ENCODE measurements at places on chromosomes 3 and 15.

DNA sequence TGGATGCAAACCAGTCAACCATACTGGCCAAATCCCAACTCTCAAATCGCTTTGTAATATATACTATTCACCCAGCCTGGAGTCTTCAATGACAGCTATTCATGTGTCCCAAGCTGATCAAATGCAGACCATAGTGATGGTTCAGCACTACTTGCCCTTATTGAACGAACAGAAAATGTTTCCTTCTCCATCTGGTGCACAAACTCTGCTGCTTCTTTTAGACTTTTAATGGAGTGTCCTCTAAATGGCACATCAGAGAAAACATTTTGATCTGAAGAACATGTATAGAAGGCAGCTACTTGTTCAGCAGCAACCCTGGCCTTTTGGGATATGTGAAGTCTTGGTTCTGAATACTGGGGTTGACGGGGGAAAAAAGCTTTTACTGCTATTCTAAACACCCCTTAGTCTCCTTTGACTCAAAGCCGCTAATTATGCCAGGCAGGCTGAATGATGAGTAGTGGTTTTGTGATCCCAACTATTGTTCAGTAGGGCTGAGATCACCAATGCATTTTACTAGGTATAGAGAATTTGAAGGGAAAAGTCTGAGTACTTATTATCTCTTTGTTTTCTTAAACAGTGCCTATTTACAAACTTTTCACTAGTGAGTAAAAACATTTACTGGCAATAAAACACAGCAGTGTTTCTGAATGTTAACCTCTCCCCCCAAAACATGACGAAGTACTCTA, 781.2 kb downstream of the ROBO1 start:
- DNase-seq, result no peak

DNA sequence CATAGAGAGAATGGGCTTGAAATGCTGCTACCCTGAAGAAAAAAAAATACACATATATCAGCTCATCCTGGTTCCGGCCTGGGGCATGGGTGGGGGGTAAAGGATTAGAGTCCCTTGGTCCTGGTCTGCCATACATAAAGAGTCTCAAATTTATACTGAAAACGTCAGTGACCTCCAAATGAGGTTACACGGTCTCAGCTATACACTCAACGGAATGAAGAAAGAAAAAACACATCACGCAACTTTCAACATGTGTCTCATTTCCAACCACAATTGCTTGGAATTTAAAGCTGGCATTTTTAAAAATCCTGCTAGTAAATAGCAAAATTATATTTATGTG, 612.8 kb downstream of the MCTP2 start:
- no peak for DNase-seq

- peak; percentile 86 for DNase-seq
Measured at GRCh38 chr15:83010709-83011270, 649 bp downstream of the C15orf40 start.

- DNase-seq, result no peak
Measured at GRCh38 chr3:58391156-58391865, 42.3 kb downstream of the PDHB start.

- DNase-seq, result no peak
Measured at GRCh38 chr3:190645932-190646460, 132.1 kb downstream of the IL1RAP start.

DNA sequence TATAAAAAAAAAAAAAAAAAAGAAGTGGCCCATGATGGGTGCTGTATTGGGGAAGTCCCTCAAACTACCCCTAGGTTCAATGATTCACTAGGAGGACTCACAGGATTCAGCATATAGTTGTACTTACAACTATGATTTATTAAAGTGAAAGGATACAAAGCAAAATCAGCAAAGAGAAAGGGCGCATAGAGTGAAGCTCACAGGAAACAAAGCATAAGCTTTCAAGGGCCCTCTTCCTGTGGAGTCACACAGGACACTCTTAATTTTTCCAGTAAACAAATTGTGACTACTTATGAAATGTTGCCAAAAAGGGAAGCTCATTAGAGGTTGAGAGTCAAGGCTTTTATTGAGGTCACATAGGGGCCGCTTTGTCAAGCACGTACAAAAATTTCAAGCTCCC, 153.7 kb upstream of the GAP43 start:
- DNase-seq, result no peak

DNA sequence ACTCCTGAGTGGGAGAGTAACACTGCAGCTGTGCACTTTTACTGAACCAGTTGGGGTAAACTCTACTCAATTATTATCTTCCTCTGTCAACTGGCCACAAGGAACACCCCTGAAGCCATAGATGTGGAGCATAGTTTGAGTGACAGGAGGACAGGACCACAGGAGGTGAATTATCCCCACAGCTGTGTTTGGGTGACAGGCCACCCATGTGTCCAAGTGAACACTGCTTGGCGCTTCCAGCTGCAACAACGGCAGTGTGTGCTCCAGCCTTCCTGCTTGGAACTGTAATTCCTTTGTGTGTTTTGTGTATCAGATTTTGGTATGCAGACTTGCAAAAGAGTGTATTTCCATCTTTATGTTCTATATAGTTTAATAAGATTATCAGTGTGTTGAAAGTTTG, 20.2 kb upstream of the TSPAN3 start:
- no peak for DNase-seq

DNA sequence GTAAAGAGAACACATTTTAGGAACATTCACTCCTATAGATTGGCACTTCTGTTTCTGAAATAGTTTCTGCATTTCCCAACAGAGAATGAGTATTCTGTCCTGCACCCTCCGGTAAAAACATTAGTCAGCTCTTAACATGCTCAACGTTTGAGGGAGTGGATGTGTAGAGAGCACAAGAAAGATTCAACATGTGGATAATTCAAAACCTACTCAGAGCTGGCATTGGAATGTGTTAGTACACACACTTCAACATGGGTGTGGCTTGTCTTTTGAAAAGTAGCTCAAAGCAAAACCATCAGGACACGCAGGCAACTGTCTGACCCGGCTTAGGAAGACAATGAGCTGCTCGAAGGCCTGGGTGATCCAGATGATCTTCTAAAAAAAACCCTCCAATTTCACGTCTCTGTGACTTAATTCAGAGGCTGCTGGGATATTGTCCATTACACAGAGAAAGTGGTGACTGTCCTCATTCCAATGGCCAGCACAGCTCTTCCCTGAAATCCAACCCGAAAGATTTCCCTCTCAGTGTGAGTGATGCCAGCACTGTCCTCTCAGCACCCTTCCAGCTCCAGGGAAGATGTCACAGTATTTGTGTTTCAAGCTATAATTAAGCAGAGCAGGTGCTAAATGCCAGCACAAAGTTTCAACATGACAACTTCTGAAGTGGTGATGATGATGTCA, 18.1 kb downstream of the FBN1 start:
- peak; percentile 83 for DNase-seq
